NCI-H2081 treated with DMSO at 0.1 percent for 48 hours (cell line): ENCODE measurements at places on chromosomes 6 and 20.

DNA sequence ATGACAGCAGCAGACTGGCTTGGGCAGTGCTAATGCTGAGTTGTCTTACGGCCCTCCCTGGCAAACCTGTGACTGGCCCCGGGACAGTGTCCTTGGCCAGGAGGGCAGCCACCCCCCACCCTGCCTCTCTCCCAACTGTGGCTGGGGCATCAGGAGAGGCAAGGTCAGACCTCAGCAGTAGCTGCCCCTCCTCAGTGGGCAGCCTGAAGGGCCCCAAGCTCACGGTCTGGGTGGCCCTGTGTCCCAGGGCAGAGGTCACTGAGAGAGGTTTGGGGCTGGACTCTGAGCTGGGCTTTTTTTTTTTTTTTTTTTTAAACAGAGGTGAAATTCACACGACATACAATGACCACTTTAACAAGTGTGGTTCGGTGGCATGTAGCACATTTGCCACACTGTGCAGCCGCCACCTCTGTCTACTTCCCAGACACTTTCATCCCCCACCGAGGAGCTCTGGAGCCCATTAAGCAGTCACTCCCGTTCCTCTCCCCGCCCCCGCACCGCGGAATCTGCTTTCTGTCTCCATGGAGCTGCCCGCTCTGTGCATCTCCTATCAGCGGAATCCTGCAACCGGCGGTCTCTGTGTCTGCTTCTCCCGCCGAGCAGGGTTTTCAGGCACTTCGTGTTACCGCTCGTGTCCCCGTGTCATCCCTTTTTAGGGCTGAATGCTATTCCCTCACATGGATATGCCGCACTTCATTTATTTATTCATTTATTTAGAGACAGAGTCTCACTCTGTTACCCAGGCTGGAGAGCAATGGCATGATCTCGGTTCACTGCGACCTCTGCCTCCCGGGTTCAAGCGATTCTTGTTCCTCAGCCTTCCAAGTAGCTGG, 67.9 kb upstream of the GATA5 start:
- no peak for DNase-seq

- DNase-seq: no peak
Observed at GRCh38 chr20:12984863-12985262, 23.9 kb upstream of the SPTLC3 start.

DNA sequence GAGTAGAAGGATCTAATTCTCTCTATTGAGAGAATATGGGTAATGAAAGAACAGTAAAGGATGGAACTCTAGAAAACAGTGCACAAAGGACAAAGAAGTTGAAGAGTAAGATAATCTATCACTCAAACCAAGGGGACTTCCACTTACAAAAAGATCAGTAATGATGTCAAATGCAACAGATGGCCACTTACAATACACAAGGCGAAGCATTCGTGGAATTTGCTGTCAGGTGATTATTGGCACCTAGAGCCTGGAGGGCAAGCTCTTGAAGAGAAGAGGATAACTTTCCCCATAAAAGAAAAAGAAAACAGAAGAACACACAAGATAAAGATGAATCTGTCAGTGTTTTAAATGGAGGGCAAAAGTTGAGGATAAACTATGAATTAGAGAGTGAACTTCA, 256.0 kb upstream of the TCF21 start:
- DNase-seq: no peak

DNA sequence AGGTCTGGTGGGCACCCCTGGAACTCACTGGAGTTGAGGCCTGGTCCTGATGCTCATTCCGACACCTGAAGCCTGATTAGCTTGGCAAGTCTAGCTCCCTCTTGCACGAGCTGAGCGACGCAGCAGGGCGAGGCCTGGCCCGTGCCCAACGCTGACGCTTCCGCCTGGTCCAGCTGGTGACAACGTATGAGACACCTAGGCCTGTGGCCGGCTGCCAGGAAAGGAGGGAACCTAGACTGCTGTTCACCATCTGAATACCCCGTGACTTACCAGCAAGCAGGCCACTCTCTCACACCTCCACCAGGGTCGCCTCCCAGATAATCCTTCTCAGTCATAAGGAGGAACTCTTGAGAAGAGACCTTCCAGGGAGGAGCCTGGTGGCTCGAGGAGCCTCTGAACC, 24.5 kb downstream of the YTHDF1 start:
- peak; percentile 74 for DNase-seq

GRCh38 chr20:1123666-1124065, 5.3 kb downstream of the PSMF1 start:
- no peak for DNase-seq

DNA sequence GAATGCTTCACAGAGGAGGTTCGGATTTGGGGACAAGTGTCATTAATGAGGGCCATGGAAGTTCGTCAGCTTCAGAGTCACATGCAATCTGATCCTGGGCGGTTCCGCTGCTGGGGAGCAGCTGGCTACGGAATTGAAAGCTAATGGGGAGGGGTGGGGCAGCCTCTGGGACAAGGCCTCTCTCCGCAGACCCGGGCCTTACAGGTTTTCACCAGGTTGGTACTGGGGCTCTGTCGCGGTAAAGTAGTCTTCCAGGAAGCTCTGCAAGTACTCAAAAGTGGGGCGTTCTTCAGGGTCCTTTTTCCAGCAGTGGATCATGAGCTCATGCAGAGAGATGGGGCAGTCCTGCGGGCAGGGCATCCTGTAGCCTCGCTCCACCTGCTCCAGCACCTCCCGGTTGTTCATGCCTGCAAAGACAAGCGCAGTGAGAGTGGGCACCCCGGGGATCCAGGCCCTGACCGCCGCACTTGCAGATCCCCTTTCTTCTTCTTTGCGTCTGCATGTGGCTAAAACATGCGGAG, 55.9 kb upstream of the TRAF3IP2 start:
- DNase-seq: no peak
